ENCODE measurements at places on chromosomes 1 and 21.

GRCh38 chr1:205440476-205441317 is 15.1 kb downstream of the BLACAT1 start:
- DNase-seq = peak; percentile 57

- DNase-seq = no peak
Observed at GRCh38 chr1:14869187-14869586, 270.7 kb downstream of the KAZN start.

DNA sequence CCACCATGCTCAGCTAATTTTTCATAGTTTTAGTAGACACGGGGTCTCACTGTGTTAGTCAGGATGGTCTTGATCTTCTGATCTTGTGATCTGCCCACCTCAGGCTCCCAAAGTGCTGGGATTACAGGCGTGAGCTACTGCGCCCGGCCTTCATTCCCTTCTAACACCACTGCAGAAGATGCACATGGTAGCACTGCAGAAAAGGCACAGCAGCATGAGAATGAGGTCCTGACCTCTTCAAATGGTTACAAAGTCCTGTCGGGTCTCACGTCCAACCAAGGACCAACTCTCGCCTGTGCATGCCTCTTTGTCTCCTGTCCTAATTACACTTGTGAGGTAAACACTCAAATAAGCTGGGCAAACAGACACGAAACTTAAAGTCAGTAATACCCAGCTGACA is 83.0 kb upstream of the GCLM start:
- no peak for DNase-seq

DNA sequence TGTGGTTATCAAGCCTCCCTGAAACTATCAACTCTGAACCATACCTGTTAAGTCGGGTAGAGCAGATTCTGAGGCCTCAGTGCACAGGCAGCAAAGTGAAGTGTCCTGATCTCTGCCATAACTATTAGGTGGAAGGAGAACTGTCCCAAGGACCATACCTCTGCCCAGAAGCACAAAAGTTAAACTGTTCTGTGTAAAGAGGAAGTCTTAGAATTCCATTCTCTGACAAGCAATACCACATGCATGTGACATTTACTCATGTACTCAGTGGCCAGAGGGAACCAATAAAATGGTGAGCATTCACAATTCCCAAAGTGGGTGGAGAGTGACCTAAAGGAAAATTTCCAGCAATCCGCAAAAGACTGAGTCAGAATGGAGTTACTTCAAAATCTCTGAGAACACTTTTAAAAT is 61.0 kb downstream of the TOR3A start:
- DNase-seq = peak; percentile 98

DNA sequence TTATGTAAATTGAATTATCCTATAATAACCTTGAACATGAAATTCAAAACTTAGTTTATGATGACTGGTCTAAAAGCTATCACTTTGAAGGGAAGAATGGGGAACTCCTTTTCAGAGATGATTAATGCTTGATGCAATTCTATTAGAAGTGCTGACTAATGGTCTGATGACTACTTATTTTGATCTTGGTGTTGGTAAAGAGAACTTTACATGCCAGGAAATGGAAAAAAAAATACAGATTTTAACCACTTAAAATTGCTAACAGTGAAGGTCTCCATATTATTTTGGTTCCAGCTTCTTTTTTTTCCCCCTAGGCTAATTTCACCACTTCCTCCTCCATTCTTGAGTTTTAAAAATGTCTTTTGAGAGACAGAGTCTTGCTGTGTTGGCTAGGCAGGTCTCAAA is 22.9 kb downstream of the S1PR1 start:
- DNase-seq = peak; percentile 81

GRCh38 chr1:3883194-3883925 is 16.7 kb downstream of the C1orf174 start:
- no peak for DNase-seq

DNA sequence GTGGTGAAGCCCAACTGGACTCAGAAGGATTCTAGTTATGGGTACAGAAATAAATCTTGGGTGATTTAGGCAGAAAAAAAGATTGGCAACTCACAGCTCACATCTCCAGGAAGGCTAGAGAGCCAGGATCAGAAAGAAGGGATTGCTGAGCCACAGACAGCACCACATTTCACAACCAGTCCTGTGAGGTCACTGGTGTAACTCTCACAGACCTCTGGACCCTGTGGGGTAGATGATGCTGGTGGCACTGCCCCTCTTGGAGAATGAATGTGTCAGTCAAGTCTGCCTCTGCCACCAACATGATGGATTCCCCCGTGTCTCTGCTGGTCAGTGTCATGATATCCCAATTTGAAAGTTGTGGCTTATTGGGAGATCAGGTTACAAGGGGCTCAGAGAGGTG is 70.9 kb upstream of the HMCN1 start:
- no peak for DNase-seq

- DNase-seq = peak; percentile 28
Observed at GRCh38 chr1:224259986-224260385, 70.0 kb downstream of the NVL start.

DNA sequence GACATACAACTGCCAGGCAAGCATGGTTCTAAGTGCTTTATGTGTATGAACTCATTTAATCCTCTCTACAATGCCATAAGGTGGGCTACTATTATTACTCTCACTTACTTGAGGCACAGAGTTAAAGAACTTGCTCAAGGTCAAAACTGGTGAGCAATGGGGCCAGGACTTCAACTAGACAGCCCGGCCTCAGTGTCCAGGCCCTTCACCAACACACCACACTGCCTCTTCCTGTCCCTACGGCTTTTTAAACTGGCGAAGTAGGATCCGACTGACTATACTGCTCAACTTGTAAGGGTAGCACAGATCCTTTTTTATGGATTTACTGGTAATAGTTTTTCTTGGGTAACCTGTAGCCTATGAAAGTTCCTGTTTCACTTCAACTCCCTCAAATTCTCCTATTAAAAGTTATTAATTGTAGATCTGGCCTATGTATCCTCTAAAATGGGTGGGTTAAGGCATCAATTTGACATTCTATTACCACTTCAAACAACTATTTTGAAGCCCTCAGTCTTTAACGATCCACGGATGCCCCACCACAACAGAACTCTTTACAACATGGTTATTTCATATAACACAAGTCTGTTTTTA is 4.3 kb downstream of the ERRFI1 start:
- DNase-seq = no peak

GRCh38 chr1:107404756-107405155 is 263.9 kb downstream of the NTNG1 start:
- DNase-seq = peak; percentile 12

DNA sequence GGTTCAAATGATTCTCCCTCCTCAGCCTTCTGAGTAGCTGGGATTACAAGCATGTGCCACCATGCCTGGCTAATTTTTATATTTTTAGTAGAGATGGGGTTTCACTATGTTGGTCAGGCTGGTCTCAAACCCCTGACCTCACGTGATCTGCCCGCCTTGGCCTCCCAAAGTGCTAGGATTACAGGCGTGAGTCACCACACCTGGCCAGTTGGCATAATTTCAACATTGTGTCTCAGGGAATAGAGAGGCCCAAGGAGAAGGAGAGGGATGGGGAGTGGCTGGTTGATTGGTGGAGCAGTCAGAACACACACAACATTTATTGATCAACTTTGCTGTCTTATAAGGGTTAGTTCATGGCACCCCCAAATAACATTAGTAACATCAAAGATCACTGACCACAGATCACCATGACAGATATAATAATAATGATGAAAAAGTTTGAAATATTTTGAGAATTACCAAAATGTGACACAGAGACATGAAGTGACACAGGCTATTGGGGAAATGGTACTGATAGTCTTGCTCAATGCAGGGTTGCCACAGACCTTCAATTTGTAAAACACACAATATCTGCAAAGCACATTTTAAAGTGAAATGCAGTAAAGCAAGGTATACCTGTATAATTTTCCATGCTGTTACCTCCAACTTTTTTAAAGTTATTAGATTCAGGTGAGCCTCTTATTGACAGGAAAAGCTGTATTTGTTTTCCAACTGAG is 15.8 kb upstream of the CYB5R1 start:
- DNase-seq = no peak

GRCh38 chr1:194068446-194069167 is 882.2 kb upstream of the B3GALT2 start:
- DNase-seq = no peak

GRCh38 chr21:29242201-29242600 is 56.5 kb upstream of the BACH1 start:
- DNase-seq = no peak

GRCh38 chr1:221576268-221576667 is 165.6 kb downstream of the DUSP10 start:
- DNase-seq = peak; percentile 49

DNA sequence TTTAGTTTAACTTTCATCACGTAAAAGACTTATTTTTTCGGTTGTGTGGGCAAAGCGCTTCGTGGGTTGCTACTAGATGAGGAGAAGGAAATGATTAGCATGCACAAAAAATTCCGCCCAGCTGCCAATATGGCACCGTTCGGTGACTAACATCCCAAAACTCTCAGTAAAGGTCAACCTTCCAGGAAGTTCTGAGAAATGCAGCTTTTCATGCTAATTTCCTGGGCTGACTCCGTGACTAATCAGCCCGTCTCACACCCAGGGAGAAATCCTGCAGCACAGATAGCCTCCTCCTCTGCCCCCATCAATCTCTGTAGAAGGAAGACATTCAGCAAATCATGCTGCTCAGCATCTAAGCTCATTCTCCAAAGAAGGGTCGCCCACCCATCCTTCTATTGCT is 34.1 kb downstream of the TMCO4 start:
- DNase-seq = peak; percentile 96

DNA sequence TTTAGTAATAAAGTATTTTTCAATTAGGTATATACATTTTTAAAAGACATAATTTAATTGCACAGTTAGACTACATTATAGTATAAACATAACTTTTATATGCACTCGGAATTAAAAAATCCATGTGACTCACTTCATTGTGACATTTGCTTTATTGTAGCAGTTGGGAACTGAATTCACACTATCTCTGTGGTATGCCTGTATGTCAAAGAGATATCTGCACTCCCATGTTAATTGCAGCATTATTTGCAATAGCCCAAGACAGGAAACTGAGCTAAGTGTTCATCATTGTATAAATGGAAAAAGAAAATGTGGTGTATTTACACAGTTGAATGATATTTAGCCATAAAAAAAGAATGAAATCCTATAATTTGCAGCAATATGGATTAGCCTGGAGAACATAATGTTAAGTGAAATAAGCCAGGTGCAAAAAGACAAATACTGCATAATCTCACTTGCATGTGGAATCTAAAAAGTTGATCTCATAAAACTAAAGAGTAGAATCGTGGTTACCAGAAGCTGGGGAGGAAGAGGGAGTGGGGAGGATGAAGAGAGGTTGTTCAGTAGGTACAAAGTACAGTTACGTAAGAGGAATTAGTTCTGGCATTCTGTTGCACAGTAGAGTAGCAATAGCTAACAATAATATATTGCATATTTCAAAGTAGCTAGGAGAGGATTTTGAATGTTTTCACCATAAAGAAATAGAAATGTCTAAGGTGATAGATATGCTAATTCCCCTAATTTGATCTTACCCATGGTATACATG is 64.8 kb downstream of the DPT start:
- no peak for DNase-seq

DNA sequence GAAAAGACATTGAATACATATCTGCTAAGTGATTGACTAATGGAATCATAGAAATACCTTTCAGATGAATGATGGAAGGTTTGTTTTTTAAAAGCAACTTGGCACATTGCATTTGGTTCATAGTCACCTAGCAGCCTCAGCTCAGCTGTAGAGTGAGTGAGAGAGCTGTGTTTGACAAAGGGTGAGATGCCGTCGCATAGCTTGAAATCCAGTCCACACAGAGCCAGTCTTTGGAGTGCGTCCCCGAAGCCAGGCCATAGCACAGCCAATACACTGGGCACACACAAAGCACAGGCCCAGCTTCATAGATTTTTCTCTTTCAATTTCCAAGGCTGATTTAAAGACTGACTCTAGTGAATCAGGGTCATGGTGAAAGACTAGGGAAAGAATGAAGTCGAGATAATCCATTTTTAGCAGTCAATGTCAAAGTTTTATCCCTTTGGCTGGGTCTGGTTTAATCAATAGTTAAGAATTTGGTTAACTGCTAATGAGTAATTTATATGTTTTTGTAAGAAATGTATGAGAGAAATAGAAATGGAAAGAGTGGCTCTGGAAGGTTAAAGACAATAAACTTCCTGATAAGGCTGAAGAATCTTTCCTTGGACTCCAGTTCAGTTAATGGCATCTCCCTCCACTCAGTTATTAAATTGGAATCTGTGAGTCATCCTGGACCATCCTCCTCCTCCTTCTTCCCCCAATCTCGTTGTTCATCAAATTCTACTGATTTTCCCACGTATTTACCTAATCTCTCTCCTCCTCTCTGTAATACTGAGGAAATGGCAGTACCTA is 101.2 kb upstream of the IRF2BP2 start:
- peak; percentile 25 for DNase-seq

- no peak for DNase-seq
Observed at GRCh38 chr1:197928849-197929336, 11.7 kb downstream of the LHX9 start.

DNA sequence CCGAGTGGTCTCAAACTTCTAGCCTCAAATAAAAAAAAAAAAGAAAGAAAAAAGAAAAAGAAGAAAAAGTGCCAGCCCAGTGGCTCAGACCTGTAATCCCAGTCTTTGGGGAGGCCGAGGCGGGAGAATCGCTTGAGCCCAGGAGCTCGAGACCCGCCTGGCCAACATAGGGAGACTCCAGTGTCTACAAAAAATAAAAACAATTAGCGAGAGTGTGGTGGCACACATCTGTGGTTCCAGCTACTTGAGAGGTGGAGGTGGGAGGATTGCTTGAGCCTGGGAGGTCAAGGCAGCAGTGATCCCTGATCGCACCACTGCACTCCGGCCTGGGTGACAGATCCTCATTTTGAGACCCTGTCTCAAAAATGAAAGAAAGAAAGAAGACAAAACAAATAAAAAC is 1.4 kb upstream of the PTGFRN start:
- no peak for DNase-seq

GRCh38 chr1:168714012-168714411 is 15.0 kb downstream of the DPT start:
- no peak for DNase-seq

DNA sequence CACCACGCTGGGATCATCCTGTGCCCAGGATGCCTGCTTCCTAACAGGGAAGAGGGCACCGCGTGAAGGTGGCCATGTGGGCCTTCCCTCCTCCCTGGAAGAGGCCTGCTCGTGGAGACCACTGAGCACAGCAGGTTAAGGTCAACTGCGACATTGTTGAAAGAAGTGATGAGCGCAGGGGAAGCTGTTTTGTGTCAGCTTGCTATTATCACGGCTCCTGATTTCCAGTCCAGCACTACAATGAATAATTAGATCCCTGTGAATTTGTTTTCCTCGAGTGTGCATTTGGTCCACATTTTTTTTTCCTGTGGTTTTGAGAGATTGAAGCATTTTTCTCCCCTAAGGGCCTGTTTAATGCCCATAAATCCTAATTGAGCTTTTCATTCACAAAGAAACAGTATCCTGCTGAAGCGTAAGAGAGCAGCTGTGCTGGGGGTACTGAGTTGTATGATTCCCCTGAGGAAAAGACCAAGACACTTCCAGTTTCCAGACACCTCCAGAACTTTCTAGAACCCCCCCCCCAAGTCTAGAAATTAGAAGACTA is 204.9 kb downstream of the KCNJ6 start:
- DNase-seq = no peak

Measured in EL (cell line).